ENCODE measurements at places on chromosomes 2 and 18.

- peak; percentile 75 for DNase-seq
Measured at GRCh38 chr2:120398051-120398995, 52.4 kb downstream of the INHBB start.

- peak; percentile 21 for DNase-seq
Measured at GRCh38 chr2:25806941-25807340, 71.3 kb downstream of the ASXL2 start.

DNA sequence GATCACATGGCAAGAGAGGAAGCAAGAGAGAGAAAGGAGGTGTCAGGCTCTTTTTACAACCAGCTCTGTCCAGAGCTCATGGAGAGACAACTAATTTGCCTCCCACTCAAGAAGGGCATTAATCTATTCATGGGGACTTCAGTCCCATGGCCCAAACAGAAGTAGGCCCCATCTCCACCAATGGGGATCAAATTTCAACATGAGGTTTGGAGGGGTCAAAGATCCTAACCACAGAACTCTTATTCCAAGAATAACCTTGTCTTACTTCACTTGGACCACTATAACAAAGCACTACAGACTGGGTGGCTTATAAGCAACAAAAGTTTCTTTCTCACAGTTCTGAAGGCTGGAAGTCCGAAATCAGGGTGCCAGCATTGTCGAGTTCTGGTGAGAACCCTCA is 31.8 kb downstream of the GRB14 start:
- no peak for DNase-seq

- peak; percentile 27 for DNase-seq
Measured at GRCh38 chr2:207767461-207768167, 2.1 kb downstream of the FZD5 start.

- peak; percentile 91 for DNase-seq
Measured at GRCh38 chr2:20141056-20141762, 83.7 kb downstream of the SDC1 start.

All from adipocyte (in vitro differentiated cells).